ENCODE measurements at places on chromosomes 4 and X. TPM values are rescaled to one million over a fixed set of nuclear protein-coding genes. Genes with fewer than 3 reads are reported as not detected.

Gene PPEF1
- total RNA-seq: not detected

Gene ELF2
- 20.1 TPM for total RNA-seq

Gene NUDT11
- 6.8 TPM for total RNA-seq

Gene NEIL3
- total RNA-seq: 13.1 TPM

Gene ARR3
- not detected for total RNA-seq

Gene RASSF6
- not detected for total RNA-seq

Gene CYSLTR1
- not detected for total RNA-seq

Gene TREX2
- total RNA-seq: 0.84 TPM

Gene COL25A1
- total RNA-seq: 0.06 TPM

Gene WWC2
- 16.1 TPM for total RNA-seq

Gene GLRA3
- total RNA-seq: not detected

Gene NLRP2B
- total RNA-seq: not detected

Gene F8A3
- total RNA-seq: 0.06 TPM

Gene ETDB
- total RNA-seq: not detected

Gene MAGEA4
- total RNA-seq: not detected

Gene SOX3
- total RNA-seq: not detected

Gene GCNA
- 0.87 TPM for total RNA-seq

Gene LRP2BP
- total RNA-seq: 0.13 TPM

Gene HSFX2
- not detected for total RNA-seq

Gene SLIT2
- 0.47 TPM for total RNA-seq

Gene RASGEF1B
- total RNA-seq: not detected

Gene PLAC1
- 2.1 TPM for total RNA-seq

Gene RAB41
- total RNA-seq: not detected

Gene ALAS2
- not detected for total RNA-seq

Gene GPM6B
- 0.43 TPM for total RNA-seq

Measured in HT1080 (cell line).